Activated CD4-positive, alpha-beta T cell treated with anti-CD3 and anti-CD28 coated beads, Interleukin-2, amount 10 ng/mL, durations not matched to agents 24 days and 14 days (primary cell): ENCODE measurements at places on chromosomes 12 and 14. TPM values are rescaled to one million over a fixed set of nuclear protein-coding genes. Genes with fewer than 3 reads are reported as not detected.

DNA sequence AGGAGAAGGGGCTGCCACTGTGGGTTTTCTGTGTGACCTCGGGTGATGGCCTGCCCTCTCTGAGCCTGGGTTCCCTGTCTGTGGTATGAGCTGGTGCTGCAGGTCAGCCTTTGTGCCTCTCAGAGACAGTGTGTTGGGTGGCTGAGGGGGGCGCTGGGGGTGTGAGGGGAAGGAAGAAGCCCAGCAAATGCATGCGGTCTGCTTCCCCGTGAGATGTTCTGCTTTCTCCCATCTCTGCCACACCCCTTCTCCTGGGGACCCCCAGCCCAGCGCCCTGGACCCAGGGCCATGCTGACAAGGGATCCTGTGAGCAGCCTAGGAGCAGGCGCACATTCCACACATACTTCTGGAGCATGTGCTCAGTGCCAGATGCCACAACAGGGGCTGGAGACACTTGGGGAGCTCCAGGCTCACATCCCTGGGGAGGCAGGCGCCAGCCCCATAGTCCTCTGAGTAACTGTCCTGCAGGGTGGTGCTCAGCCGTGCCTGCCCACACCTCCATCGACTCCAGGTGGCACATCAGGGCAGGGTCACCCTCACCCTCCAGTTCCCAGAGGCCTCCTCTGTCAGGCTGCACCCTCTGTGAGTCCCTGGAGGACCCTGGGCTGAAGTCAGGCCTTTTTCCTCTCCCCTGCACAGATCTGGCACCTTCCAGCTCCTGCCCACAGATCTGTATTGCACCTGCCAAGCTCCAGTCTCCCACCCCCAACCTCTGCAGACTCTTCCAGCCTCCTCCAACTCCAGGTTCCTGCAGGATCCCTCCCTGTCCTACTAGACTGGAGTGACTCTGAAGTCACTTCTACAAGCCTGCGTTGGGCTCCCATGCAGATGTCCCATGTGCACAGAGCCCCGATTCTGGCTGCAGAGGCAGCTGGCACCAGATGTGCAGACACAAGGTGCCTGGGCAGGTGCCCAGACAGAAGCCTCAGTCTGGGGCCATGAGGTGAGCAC is 205.6 kb downstream of the KIF26A start:
- H3K27me3 ChIP-seq = peaks cover 7% of the 10 kb centered on the region
- H3K36me3 ChIP-seq = no peaks in the 10 kb centered on the region
- no peak for DNase-seq
- H3K27ac ChIP-seq = no peak overlapping the region

GRCh38 chr14:95327558-95328374 is 8.1 kb upstream of the CLMN start:
- H3K4me1 ChIP-seq = no peaks in the 10 kb centered on the region
- no peaks in the 10 kb centered on the region for H3K36me3 ChIP-seq
- no peak for DNase-seq
- no peak overlapping the region for H3K4me3 ChIP-seq
- no peak overlapping the region for H3K27ac ChIP-seq
- peaks cover 19% of the 10 kb centered on the region for H3K27me3 ChIP-seq

IAPP gene
- not detected in 2 replicates for total RNA-seq

GPX2 gene
- total RNA-seq = not detected in 2 replicates
